ENCODE measurements at places on chromosomes 16 and 17.

- no peak for DNase-seq
Observed at GRCh38 chr16:74556375-74556922, 50.5 kb downstream of the GLG1 start.

DNA sequence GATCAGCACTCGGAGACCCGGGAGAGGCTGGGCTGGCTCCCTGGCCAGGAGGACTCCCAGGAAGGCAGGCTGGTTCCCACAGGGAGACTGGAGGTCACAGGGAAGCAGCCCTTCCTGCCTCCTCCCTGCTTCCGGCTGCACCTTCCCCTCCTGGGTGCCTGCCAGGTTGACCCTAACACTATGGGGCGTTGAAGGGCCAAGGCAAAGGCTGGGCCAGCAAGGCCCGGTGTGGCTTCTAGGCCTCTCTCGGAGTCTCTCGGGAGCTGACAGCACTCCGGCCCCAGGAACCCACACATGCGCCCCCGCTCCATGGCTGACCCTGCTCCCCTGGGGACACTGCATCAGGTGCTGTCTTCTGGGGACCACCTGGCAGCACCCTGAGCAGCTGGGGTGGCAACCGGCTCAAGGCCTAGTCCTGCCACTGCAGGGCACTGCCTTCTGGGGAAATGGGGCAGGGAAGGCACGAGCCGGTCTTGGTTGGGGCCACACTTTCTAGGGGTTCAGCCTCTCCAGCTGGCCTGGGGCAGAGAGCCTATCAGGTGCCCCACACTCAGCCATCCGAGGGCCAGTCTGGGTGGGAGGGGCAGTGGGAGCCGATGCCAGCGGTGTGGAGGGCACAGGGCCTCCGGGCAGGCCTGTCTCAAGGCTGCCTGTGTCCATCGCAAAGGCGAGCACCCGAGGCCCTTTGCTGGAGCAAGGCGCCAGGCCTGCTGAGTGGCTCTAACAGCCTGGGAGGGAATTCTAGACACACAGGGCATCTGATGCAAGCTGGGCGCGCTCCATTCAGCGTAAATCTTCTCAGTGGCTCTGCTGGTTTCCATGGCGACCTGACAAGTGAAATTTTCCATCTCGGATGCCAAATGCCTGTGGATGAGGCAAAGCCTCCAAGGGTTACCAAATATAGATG, 5.6 kb upstream of the MTSS2 start:
- no peak for DNase-seq

GRCh38 chr16:21563676-21564075, 35.7 kb upstream of the METTL9 start:
- no peak for DNase-seq

DNA sequence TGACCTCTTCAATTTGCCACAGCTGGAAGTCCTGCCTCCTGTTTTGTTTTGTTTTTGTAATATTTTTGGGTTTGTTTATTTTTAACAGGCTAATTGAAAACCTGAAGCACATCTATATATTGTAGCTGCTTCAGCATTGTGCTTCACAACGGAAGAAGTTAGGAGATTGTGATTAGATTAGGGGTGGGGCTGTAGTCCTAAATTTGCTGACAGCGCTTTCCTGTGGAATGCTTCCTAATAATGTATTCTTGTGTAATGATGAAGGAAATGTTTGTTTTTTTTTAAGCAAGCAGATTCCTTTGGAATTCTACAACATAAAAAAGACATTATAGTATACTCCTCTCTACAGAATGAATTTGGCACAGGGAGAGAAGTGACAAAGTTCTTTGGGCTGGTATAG, 70.1 kb downstream of the NLK start:
- DNase-seq, result no peak

DNA sequence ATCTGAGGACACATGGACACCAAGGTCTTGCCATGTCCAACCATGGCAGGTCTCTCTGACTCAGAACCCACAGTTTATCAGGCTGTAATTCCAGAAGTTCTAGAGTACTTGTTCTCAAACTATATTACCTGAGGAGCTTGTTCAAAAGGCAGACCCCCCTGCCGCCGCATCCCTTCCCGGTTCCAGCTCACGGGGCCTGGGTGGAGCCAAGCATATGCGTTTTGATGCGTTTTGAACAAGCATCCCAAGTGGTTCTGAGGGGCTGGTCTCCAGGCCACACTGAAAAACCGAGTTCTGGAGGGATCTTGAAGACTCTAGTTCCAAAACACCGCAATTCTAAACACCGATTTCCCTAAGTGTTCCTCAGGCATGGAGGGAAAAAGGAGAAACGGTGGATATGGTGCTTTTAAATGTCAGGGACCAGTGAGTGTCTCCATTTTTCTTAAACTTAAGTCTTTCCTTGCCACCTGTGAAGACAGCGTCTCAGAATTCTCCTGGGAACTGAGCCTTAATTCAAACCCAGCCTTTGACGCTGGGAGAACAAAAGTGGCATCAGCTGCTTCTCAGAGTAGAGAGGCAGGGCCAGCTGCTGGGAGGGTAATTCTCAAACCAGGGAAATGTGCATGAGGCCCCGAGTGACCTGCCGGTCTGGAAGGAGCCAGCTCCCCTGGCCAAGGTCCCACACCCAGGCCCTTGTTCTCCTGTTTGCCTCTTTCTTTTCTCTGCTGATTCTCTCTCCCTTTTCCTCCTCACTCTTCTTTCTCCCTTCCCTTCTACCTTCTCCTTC, 84.4 kb upstream of the PLCG2 start:
- no peak for DNase-seq

GRCh38 chr17:38364741-38365140, 13.1 kb downstream of the SOCS7 start:
- no peak for DNase-seq

GRCh38 chr16:88078111-88078775, 127.0 kb downstream of the BANP start:
- no peak for DNase-seq

- no peak for DNase-seq
Observed at GRCh38 chr17:8124350-8125153, 646 bp upstream of the HES7 start.

- DNase-seq, result no peak
Observed at GRCh38 chr17:50365165-50365564, 7.8 kb downstream of the MRPL27 start.

GRCh38 chr17:76539631-76540271, at the start of gene PRCD:
TSS of gene PRCD (plus strand) at chr17:76540044. CDS start at chr17:76540142, 98 bp downstream.
- DNase-seq, result no peak

DNA sequence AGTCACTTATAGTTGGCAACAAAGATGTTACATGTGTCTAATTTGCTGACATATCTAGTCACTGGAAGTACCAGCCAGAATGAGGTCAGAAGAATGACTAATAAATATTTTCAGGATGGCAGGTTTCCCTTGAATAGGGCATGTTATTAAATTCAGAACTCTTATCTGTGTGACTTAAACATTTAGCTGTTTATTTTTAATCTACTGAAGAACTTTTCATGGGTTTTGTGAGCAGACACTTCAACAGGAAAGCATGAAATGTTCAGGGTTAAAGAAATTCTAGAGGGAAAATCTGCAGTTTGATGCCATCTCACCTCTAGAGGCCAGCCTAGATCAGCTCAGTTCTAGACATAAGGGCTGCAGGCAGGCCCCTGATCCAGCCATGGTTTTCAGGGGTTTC, 13.2 kb downstream of the JPT2 start:
- no peak for DNase-seq

Data from neuronal stem cell (in vitro differentiated cells).